ENCODE measurements at places on chromosomes 5 and 9.

- no peak for DNase-seq
Measured at GRCh38 chr5:170315154-170315553, 17.6 kb upstream of the LCP2 start.

- DNase-seq: no peak
Measured at GRCh38 chr9:128391956-128392301, 20.8 kb downstream of the URM1 start.

GRCh38 chr9:88060746-88061145, 77.5 kb downstream of the SPATA31C2 start:
- DNase-seq: no peak

DNA sequence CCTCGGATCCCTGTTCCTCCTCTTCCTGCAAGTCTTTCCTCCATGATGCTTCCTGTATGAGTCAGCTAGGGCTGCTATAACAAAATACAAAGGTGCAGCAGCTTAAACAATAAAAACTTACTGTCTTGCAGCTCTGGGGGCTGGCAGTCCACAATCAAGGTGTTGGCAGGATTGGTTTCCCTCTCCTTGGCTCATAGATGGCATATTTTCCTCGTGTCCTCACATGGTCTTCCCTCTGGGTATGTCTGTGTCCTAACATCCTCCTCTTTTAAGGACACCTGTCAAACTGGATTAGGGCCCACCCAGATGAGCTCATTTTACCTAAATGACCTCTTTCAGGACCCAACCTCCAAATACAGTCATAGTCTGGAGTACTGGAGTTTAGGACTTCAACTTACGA, 117.5 kb downstream of the MED10 start:
- no peak for DNase-seq

- no peak for DNase-seq
Measured at GRCh38 chr9:127847178-127847510, 7.3 kb downstream of the ENG start.

- DNase-seq: no peak
Measured at GRCh38 chr9:26567976-26568375, 324.6 kb downstream of the CAAP1 start.

DNA sequence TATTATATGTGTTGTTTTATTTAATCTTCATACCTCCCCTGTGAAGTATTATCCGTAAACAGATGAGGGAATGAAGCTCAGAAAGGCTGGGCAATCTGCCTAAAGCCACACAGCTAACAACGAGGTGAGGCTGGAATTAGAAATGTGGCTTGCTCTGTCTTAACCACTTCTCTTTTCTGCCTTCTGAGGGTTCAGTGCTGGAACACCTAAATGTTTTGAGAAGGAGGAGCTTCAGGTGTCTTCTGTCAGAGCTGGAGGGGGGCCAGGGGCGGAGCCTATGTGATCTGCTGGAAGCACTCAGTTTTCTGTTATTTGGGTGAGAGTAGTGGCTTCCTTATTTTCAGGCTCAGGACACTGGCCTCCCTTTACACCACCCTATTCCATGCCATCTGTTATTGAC, 35.0 kb upstream of the ARAP3 start:
- no peak for DNase-seq

GRCh38 chr5:56499491-56499890, 266.4 kb upstream of the ANKRD55 start:
- no peak for DNase-seq

Data from stimulated activated CD8-positive, alpha-beta memory T cell treated with anti-CD3 and anti-CD28 coated beads, Interleukin-4, amount 100 ng/mL, for 1 hour (primary cell).